GF-D8 (cell line): ENCODE measurements at places on chromosomes 16 and 17.

DNA sequence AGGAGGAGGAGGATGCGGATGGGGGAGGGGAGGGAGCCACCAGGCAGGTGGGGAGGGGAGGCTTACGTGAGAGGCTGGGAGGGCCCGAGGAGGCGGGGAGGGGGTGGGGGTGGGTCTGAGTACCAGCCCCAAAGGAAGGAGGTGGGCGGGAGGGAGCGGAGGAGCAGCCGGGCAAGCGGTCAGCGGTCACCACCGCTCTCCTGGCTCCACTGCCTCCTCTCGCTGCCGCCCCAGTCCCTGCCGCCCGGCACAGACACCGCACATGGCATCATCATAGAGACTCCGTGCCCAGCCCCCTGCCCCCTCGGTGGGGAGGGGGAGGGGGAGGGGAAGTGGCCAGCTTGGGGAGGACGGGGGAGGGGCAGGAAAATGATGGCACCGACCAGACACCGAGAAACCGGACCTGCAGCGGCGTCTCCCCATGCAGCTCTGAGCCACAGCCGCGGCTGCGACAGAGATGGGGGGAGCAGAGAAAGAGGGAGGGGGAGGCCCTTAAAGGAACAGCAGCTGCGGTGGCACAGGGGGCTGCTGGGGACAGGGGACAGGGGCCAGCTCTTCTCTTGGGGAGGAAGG is at the start of gene TLCD3B:
Gene TLCD3B, minus strand, starts transcription at position 431 of the 573 bp plus-strand sequence. CDS start 744 bp downstream, outside the sequence.
- no peak for DNase-seq

DNA sequence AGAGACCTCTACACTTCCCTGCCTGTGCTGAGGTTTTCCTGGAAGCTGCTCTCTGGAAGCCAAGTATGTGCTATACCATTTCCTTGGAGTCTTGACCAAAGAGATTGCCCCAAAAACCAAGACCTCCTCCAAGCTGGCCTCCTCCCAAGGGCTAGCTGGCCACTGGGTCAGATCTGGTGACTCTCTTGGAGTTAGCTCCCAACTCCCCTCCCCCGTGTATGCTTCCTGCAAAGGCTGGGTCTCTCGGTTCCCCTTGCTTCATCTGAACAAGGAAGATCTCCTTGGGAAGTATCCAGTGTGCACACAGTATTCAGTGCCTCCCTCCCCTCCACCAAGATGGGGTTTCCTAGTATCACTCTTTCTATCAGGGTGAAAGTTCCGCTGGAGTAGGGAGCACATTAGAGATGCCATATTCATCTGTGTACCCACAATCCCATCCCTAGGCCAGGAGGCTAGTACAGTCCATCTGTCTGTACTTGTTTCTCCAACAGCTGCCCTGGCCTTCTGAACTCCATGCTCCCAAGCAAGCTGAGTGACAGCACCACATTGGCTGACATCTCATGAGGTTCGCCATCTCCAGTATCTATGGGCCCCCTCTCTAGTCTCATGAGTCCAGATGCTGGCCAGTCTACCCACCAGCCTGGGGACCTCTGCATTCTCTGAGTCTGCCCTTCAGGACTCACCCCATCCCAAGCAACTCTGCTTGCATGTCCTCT is 3.2 kb downstream of the GAS7 start:
- no peak for DNase-seq

GRCh38 chr16:1741553-1742165 is 29.7 kb downstream of the NME3 start:
- DNase-seq = no peak

- no peak for DNase-seq
Measured at GRCh38 chr16:85430523-85431421, 182.3 kb upstream of the GSE1 start.

DNA sequence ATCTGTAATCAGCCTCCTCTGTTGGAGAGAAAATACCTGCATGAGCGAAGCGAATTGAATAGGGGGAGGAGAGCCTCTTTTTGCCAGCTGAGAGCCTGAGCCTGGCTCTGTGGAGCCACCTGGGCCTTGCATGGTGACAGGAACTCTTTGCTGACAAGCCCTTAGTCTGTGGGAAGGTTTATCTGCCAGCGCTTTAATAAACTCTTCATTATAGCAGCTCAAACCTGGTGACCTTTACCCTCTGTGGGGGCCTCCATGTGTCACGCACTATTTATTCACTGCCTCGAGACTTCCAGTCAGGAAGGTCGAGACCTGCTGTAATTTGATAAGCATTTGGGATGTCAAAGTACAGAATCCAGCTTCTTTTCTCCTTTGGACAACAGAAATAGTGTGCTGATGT is 282.6 kb downstream of the CBLN1 start:
- no peak for DNase-seq

DNA sequence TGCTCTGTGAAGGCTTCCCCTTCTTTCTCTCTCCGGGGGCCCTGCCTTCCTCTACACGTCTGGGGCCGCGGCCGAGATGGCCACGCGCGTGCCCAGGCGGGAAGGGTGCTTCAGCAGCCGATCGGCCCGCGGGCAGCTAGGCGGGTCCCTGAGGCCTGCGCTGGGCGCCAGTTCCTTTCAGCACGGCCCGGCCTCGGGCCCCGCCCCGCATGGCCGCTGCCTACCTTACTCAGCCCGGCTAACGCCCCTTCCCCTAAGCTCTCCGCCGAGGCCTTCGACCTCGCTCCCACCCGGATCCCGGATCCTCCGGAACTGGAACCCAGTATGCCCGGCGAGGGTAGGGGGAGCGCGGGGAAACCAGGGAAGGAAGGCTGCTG is 335 bp downstream of the TMEM11 start:
- DNase-seq = no peak

DNA sequence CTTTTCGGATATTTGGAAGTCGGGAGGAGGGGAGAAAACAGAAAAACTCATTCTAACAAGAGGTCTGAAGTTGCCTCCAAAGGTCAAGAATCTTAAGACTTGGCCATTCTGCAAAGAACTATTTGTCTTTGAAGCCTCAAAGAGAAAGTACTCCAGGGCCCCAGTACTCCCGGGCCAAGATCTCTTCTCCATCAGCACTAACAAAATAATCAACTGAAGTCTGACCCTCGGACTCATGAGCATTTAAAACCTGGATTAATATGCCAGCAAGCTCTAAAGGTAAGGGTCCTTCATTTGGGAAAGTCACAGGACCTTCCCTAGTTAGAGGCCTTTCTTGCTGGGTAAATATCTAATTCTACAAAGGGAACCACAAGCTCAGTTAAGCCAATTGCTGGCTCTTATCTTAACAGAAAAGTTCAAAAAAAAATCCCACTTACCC is 4.5 kb downstream of the AXIN2 start:
- DNase-seq = no peak

GRCh38 chr16:56729735-56730662 is at the start of gene NUP93:
NUP93 (plus strand) TSS chr16:56730129; CDS start chr16:56748248, 18,119 bp downstream.
- DNase-seq = peak; percentile 78

- DNase-seq = peak; percentile 77
Measured at GRCh38 chr16:30184096-30184890, 891 bp downstream of the CORO1A start.

DNA sequence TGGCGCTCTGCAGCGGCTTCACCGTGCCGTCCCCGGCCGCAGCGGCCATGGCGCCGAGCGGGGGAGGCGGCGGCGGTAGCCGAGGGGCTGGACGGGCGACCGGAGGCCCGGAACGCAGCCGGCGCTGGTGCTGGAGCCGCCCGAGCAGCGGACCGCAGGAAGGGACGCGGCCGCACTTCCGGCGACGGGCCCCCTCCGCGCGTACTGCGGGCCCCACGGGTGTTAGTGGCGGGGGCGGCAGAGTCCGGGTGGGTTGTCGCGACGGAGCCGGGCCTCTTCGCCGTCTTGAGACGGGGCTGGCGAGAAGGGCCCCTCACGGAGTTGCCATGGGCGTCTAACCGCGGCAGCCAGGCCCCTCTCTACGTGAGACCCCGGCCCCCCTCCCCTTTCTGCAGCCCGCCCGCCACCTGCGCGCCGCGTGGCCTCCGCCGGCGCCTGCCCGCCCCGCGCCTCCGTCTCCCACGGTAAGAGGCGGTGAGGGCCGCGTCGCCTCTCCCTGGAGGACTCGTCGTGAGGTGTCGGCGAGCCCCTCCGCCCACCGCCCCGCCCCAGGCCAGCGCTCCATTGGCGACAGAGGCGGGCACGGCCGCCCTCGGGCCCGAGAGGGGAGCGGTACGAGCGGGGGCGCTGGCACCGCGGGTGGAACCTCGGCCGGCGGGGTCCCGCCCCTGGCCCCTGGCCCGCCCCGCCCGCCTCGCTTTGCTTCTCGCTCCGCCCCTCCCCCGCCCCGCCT is at the start of the genes VPS9D1 and ZNF276:
Gene VPS9D1, minus strand, starts transcription at position 86 of the 733 bp plus-strand sequence. Its CDS starts 37 bp downstream, at position 49.
Gene ZNF276, plus strand, starts transcription at position 725 of the 733 bp plus-strand sequence. CDS start 104 bp downstream, outside the sequence.
- DNase-seq = peak; percentile 11

DNA sequence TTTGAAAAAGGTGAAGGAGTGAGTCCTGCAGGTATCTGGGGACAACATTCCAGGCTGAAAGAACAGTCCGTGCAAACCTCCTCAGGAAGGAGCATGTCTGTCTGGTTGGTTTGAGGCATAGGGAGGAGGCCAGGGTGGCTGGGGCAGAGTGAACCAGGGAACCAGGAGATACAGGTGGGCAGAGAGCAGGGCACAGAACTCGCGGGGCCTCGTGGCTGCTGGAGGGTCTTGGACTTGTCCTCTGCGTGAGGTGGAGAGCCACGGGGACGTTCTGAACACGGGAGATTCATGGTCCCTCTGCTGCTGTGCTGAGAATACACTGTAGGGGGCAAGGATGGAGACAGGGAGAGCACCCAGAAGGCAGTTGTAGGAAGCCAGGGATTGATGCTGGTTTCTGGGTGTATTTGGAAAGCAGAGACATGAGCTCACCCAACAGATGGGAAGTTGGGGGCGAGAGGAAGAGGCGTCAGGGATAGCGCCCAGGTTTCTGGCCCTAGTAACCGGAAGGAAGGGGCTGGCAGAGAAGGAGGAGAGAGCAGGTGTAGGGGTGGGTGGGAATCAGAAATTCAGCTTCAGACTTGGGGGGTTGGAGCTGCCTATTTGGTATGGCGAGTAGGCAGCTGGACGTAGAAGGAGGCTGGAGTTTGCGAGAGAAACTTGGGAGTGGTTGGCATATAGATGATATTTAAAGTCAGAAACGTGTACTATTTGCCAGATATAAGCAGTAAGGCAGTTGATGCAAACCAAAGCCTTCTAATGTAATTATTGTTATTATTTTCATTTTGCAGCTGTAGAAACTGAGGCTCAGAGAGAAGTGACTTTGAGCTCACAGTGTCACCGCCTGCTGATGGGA is at the start of gene CCL17:
Gene CCL17, plus strand, starts transcription at position 803 of the 853 bp plus-strand sequence. CDS start 9,166 bp downstream, outside the sequence.
- no peak for DNase-seq

DNA sequence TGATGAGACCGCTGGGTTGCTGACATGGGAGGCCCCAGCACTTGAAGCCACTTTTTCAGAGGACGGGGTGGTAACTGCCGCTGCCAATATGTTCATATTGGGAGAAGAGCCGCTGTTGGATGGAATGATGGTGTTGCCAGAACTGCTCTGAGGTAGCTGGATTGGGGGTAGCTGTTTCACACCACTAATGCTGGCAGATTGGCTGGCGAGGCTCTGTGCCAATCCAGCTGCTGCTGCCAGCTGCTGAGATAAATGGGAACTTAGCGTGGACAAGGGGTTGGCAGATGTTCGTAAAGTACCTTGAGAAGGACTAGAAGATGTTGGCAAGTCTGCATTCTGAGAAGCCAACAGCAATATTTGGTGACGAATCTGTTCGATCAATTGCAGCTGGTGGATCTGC is 10.0 kb downstream of the SALL1 start:
- no peak for DNase-seq

DNA sequence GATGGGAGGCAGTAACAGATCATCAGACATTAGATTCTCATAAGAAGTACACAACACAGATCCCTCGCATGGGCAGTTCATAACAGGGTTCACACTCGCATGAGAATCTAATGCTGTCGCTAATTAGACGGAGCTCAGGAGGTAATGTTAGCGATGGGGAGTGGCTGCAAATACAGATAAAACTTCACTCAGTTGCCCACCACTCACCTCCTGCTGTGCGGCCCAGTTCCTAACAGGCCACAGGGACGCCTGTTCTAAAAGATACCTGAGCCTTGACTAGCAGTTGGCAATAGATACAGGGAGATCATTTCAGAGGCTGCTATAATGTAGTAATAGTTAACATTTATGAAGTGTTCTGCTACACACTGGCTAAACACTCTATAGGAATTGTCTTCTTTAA is 4.9 kb downstream of the PTRH2 start:
- DNase-seq = no peak

GRCh38 chr17:76521262-76521661 is 16.2 kb downstream of the CYGB start:
- DNase-seq = no peak

DNA sequence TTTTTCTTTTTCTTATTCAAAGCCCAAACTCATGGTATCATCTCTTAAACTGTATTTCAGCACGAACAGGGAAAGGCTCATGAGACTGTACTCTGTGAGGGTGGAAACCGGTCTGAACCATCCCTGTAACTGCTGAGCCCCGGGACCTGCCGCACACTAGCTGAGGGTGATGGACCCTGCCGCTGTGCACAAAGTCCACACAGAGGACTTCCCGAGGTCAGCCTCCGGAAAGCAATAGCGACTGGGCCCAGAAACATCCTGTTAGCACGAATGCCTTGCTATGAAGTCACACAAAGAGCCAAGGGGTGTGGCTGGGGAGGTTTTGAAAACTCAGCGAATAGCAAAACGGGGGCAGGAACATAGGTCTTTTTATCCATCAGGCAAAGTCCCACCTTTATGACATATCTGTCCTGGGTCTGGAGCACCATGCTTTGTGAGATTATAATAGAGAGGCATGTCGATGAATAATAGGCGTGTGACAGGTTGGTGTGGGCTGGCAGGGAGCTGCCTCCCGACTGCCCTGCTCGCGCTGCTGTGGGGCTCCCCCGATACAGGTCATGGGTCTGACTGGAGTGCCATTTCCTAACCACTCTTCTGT is 33.4 kb downstream of the CDK5R1 start:
- DNase-seq = no peak

DNA sequence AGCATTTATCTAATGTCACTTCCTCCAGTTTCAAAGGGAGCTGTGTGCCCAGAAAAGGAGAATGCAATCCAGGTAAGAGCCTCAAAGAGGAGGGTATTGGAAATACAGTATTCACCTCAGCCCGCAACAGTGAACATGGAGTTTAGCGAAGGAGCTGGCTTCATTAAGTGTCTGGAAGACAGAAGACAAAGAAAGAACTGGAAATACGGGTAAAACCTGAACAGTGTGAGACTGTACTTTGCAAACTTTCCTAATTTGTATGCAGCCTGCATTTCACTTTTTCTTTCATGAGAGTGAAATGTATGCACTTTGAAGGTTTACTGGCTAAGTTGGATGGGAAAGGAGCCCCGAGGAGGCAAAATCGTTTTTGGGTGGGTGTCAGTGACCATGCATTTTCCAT is 478.4 kb downstream of the HS3ST3B1 start:
- DNase-seq = no peak

DNA sequence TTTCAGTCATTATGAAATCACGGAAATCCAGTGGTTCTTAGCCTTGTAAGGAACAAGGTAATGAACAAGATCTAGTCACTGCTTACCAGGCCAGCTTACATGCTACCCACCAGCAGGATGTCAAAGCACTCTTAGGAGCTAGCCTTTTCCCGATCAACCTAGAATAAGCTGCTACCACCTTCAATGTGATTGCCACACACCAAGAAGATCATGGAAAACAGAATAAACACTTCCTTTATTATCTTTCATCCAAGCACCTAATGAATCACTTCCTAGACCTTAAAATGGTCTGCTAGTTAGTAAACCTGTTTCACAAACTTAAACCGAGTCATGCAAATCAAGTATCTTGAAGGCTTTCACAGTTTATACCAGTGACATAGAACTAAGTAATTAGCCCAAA is 5.0 kb downstream of the BBS2 start:
- no peak for DNase-seq
